ENCODE measurements at places on chromosomes 2 and 18.

DNA sequence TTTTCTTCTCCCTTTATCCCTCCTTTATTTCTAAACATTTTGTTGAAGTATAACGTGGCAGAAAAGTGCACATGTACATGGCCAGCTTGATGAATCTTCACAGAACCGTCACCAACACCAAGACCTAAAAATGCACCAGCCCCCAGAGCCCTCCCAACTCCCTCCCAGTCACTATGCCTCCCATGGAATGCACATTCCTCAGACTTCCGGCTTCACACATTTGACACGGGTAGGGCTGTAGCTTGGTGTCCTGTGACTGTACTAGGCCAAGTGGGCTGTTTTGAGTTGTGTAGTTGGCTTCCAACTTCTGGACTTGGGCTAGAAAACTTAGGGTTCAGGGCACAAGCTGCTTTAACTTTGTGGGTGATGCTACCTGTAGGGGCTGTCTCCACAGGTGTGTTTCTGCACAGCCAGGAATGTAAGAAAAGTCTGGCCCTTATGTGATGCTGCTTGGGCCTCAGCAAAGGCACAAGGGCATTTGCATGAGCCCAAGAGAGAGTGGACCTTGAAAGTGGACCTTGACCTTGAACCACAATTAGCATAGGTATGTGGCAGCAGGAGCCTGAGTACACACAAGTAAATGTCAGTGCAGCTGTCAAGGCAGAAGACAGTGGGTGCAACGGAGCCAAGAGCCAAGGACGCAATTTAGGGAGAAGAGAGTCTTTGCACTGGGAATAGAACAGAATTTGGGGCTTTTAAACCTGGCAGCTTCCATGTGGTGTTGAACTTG is 78.4 kb downstream of the SEPTIN10 start:
- DNase-seq, result no peak

GRCh38 chr2:178177066-178177679 is 17.1 kb upstream of the OSBPL6 start:
- peak; percentile 17 for DNase-seq

GRCh38 chr2:175135177-175135576 is 32.8 kb downstream of the ATF2 start:
- DNase-seq, result no peak

GRCh38 chr2:57373530-57373929 is 673.1 kb upstream of the VRK2 start:
- DNase-seq, result peak; percentile 22

DNA sequence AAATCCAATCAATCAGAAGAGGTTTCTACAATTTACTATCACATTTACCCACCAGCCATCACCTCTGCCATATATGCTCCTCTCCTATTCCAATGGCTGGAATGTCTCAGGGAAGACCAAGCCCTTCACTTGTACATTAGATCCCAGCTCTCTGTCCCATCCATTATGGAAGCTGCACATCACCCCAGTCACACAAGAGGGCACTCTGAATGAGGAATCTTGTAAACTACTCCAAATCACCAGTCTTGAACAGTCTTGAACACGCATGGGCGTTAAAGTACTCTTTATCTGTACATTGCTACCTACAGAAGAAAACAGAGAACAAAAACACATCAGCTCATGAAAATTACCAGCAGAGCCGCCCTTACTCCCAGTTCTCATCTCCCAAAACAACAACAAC is 38.7 kb downstream of the ZC3H8 start:
- DNase-seq, result peak; percentile 4

GRCh38 chr2:26892922-26893524 is 45.1 kb downstream of the DPYSL5 start:
- no peak for DNase-seq

- DNase-seq, result peak; percentile 27
Observed at GRCh38 chr18:5238371-5238976, 41.4 kb upstream of the AKAIN1 start.

GRCh38 chr2:65232636-65233035 is 5.0 kb downstream of the ACTR2 start:
- peak; percentile 82 for DNase-seq
